ENCODE measurements at places on chromosomes 6 and 20.
A peak's percentile ranks its signal among the peaks of the same experiment; 100 is the strongest.

GRCh38 chr6:81455641-81456040 lies 296.8 kb downstream of the TENT5A start:
- DNase-seq: no peak

DNA sequence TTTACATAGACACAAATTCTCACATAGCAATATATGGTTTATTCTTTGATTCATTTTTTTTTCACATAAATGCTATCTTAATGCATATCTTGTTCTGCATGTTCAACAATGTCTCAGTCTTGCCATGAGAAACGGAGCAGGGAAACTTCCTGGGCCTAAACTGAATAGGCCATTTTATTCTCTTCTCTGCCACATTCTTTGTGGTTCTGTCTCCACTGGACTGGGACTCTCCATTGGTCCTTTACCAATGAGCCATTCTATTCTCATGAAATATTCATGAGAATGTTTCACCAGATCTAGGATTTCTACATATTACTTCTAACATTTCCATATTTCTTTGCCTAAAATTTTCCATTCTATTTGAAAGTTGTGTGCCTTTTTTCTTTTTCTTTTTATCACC lies 42.8 kb downstream of the LAMA2 start:
- DNase-seq: no peak

DNA sequence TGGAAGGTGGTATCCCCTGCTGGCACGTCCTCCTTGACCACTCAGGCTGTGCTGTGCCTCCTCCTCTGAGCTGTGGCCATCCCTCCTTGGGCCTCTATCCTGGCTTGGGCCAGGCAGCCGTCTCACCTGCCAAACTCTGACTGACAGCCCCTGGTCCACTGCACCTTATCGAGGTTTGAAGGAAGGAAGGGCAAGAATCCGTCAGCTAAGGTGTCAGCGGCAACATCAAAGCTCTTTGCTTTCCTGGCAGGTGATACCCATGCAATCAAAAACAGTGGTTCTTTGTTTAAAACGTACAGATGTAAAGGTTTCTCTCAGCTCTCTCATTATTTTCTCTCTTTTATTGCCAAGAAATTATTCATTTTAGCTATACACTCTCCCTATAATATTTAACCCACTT lies 203.9 kb downstream of the TBXT start:
- DNase-seq: no peak

GRCh38 chr6:19805129-19805481 lies 32.1 kb upstream of the ID4 start:
- DNase-seq: no peak

GRCh38 chr6:36598739-36599318 lies 4.7 kb downstream of the SRSF3 start:
- DNase-seq: no peak

DNA sequence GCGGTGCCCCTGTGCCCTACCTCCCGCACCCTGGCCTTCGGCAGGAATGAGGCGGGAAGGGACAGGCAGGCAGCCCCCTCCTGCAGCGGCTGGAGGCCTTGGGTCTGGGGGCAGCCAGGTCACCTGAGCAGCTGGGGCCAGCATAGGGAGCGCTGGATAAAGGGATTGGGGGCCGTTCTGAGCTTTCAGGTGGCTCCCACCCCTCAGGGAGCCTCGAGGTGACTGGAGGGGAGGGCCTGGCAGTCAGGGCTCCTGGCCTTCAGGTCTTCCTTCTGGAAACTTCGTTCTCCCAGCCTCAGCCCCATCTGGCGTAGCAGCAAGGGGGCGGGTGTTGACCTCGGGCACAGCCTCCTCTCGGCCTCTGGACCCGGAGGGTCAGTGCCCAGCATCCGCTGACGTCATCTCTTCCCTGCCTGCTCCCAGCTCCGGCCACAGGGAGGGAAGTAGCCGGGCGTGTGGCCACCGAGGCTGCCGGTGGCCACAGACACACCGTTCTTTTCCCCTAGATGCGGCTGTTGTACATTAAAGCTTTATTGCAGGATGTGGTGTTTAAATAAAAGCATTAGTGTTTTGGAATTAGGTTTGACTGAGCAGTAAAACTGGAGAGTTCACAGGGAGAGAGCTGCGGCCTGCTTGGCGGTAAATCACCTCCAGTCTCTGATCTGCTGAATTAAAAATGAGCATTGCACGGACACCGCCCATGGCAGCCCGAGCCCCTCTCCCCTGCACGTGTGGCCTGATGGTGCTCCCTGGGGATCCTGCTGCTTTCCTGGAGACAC lies 80.0 kb upstream of the GATA5 start:
- no peak for DNase-seq

DNA sequence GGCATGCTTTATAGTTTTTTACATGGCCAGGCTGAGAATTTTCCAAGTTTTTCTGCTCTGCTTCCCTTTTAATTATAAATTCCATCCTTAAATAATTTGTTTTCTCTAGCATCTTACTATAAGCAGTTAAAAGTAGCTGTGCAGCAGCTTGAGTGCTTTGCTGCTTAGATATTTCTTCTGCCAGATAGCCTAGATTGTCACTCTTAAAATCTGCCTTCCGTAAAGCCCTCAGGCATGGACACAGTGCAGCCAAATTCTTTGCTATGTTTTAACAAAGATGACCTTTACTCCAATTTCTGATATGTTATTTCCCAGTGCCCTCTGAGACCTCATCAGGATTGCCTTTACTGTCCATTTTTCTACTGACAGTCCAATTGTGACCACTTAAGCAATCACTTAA lies 92.6 kb upstream of the SGK1 start:
- DNase-seq: no peak

GRCh38 chr6:134046054-134046453 lies 6.4 kb downstream of the SLC2A12 start:
- DNase-seq: no peak

- DNase-seq: no peak
These were observed 345.9 kb downstream of the ARHGAP18 start for GRCh38 chr6:129364037-129364436.

DNA sequence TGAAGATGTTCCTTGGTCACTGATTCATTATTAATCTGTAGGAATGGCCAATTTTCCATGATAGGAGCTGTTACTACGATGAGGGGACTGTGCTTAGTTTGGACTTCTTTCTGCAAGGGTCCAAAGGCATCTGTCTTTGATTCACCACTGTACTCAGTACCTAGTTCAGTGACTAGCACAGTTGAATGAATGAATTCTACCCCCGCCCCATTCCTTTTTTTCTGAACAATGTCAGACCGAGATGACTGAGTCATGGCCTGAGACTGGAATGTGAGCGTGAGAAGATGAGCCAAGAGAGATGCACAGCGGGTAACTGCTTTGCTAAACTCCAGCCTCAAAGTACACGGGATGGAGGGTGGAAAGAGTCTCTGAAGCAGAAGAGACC lies 419 bp upstream of the SNHG17 start:
- DNase-seq: no peak

DNA sequence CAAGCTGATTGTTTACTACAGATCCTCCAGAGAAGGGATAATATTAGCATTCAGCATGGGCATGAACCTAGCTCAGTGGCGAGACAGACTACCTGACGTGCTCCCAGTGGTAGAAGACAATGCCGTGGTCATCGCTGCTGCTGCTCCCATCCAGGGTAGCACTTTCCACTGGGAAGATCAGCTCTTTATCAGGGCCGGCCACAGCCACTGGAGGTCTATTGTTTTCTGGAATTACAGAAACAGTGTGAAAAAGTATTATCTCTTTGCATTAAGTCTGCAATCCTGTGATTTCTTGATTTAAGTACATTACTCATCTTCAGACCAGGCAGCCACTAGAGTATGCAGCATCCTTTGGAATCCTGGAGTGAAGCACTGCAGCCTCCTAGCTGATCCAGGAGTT lies 75.0 kb downstream of the ALDH5A1 start:
- no peak for DNase-seq

- no peak for DNase-seq
These were observed 2.0 kb downstream of the EEF1E1 start for GRCh38 chr6:8100159-8100854.

DNA sequence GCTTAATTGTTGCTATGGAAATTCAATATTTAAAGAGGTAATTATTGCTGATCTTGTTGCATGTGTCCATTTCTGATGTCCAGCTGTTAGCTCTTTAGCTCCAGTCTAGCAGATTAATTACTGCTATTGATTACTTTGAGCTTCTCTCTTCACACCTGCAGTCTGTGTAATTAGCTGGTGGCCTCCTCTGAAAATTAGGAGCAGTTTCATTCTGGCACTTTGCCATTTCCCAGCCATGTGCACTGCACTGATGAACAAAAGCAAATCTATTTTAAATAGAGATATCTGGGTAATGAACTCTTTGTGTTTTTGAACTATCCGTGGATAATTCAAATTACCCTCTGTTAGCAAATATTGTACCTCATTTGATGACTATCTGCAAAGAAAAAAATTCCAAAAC lies 275.9 kb downstream of the RNF144B start:
- DNase-seq: no peak

DNA sequence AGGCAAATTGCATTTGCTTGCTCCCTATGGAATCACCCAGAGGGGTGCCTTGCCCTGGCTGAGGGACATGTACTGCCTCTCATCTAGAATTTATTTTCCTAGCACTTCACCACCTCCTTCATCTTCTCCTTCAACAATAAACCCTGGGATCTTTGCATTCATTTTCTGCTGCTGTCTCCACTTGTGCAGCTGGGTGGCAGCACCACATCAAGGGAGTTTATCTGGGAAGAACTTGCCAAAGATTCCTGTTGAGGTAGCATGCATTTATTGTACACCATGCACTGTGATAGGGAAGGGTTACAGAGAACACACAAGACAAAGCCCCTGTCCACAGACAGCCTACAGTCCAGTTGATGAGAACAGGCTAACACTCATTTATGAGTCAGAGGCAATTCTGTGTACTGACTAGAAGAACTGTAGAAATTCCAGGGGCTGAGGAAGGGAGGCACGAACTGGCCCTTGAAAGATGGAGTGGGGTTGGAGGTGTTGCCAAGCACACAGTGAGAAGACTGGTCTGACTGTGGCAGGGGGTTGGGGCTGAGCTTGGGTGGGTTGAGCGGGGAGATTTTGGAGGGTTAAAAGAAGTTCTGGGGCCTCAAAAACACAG lies 17.5 kb downstream of the C20orf173 start:
- DNase-seq: no peak

DNA sequence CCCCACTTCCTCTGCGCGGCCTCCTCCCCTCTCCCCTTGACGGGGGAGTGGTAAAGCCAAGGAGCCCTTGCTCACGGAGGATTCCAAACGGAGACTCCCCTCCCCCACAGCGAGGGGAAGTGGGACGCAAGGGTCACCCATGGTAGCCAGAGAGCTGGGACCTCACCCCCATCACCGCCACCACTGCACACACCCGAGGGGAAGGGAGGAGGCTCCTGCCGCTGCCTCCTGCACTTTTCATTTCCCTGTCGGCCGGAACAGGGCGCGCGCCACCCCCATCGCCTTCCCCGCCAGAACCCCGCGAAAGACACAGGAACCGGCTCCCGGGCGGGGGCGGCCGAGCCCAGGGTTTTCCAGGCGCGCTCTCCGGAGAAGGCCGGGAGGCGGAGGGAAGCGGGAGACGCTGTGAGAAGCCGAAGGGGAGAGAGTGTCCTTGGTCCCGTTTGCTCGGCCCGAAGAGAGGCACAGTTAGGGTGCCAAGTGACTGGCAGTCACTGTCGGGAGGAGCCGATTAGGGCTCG lies 789 bp downstream of the CCND3 start:
- peak; percentile 59 for DNase-seq

GRCh38 chr20:21326700-21327099 lies 23.6 kb downstream of the XRN2 start:
- DNase-seq: no peak

DNA sequence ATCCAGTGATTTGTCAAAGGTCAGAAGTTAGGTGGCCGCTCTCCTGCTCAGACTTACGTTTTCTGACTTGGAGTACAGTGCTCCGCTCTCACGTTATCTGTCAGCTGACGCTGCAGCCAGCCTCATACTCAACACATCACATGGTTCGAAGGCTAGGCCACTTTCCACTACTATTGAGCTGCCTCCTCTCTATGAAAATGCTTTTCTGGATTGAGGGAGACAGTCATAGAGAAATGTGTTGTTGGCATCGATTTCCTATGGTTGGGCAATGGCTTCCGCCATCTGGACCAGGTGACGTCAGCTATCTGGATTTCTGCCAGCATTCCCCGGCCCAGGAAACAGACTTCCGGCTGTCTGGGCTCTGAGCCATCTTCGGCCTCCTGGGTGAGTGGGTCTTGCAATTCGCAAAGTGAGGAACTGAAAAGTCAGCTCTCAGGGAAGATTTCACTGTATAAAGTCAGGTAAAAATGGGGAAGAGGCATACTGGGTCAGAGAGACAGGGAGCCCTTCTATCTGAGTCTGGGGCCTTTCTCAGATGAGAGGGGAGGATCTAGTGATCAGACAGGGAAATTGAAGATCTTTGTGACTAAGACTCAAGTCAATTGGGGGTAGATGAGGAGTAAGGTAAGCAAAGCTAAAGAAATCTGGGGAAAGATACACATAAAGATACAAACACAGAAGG lies 37.5 kb upstream of the IER3 start:
- peak; percentile 36 for DNase-seq

DNA sequence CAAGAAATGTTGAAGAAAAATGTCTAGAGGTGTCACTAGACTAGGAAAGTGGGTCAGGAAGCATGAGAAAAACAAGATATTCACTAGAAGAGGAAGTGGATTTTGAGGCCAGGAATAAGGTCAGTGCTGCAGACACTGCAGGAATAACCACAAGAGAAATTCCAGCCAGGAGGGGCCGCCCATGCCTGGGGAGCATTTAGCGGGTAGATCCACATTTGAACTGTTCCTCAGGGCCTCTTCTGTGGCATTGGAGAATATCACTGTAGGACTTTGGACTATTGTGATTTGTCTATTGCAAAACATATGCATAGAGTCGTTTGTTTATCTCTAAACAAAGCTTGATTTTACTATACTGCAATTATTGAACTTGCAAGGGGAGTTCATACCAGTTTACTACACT lies 49.6 kb upstream of the CCDC28A start:
- DNase-seq: no peak

DNA sequence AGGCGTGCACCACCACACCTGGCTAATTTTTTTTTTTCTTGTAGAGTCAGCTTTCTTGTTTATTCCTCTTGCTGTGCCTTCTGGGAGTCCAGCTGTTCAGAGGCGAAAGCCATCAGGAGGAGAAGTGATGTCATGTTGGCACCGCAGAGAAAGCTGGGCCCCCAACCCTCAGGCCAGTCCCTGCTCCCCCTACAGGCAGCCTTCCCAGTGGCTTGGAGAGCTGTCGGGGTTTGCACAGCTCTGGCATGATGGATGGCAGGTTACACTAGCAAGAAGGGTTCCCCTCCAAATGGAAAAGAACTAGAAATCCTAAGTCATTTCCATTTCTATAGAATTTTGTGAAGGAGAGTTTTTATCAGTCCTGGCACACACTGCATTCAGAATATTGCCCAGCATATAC lies 72.6 kb downstream of the C6orf52 start:
- no peak for DNase-seq

DNA sequence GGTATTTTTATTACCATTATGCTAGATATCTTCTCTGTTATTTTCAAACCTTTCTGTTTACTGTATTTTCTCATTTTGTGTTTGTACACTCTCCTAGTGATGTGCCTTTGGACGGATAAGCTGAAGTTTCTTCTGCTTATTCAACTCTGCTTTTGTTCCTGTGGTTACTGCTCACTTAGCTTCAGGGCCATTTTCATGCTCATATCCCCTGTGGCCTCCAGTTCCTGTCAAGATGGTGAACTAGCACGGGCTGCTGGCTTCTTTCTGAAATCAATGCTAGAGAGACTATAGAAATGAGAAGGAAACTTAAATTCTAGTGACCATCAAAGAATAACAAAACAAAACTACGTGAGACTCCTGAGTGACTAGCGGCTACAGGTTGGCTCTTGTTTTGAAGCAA lies 6.8 kb upstream of the CST8 start:
- DNase-seq: no peak

GRCh38 chr6:35601331-35602132 lies 87.2 kb downstream of the FKBP5 start:
- peak; percentile 53 for DNase-seq

Data from activated T-cell treated with anti-CD3 and anti-CD28 coated beads, Interleukin-2, amount 50 U/mL, for 1 hour (primary cell).